ENCODE measurements at places on chromosomes 6 and 20. TPM values are rescaled to one million over a fixed set of nuclear protein-coding genes. Genes with fewer than 3 reads are reported as not detected.

Gene SLC16A10
- total RNA-seq, result not detected

Gene CAGE1
- total RNA-seq, result under 0.01 TPM

Gene VGLL2
- total RNA-seq, result not detected

Gene EFCAB8
- total RNA-seq, result 0.36 TPM

Gene METTL24
- total RNA-seq, result not detected

Gene TRIM10
- total RNA-seq, result not detected

Gene TNFRSF6B
- total RNA-seq, result 5.5 TPM

Gene BNIP5
- total RNA-seq, result not detected

Gene C20orf96
- total RNA-seq, result 2.5 TPM

Gene SLC18B1
- 14.8 TPM for total RNA-seq

Gene TP53INP2
- 3.6 TPM for total RNA-seq

Gene PAQR8
- 1.5 TPM for total RNA-seq

Gene C20orf141
- total RNA-seq, result not detected

Gene POU3F2
- not detected for total RNA-seq

Gene EXOC2
- 52.7 TPM for total RNA-seq

Gene FAM83D
- total RNA-seq, result 0.78 TPM

Gene LY6G6D
- total RNA-seq, result not detected

Gene TFAP2D
- not detected for total RNA-seq

Gene GRM1
- total RNA-seq, result not detected

Gene MYB
- total RNA-seq, result under 0.01 TPM

Gene ASCC3
- total RNA-seq, result 77.2 TPM

Gene HDGFL1
- total RNA-seq, result not detected

Gene OR12D3
- not detected for total RNA-seq
